NCI-H748 treated with DMSO at 0.1 percent for 48 hours (cell line): ENCODE measurements at places on chromosomes 11 and 22.

DNA sequence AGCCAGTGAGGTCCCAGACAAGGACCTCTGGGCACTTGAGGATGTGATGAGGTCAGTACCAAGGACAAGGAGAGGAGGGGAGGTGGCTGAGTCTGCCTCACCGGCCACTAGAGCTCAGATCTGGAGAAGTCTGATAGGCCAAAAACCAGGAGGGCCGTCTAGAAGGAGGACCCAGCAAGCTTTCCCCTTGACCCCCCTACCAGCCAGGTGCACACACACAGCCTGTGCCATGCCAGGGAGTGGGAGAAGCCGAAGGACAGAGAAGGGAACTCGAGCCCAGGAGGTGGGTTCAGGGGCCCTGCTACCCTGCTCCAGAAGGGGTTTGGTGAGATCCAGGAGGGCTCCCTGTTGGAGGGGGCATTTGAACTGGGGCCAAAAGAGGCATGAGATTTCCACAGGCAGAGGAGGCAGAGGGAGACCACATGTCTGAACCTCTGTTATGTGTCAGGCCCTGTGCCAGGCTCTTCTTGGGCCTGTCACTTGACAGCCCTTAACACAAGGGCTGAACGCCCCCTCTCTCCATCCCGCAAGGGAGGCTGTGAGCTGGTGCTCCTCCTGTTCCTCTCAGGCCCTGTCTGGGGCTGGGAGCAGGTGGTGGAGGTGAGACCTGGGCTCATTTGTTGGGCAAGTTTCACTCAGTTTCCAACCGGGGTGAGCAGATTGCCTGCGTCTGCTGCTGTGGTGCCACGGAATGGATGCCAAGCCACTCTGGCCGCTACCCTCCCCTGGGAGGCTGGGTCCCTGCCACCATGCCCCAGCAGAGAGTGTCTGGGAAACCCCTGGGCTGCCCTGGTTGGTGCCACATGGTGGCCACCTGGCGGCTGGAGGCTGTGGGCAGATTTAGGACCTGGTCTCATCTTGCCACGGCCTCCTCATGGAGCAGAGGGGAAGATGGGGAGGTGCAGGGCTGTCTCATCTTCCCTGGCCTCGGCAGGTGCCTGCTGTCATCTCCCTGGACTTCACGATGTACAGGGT, 65.2 kb downstream of the MPPED1 start:
- DNase-seq, result no peak

DNA sequence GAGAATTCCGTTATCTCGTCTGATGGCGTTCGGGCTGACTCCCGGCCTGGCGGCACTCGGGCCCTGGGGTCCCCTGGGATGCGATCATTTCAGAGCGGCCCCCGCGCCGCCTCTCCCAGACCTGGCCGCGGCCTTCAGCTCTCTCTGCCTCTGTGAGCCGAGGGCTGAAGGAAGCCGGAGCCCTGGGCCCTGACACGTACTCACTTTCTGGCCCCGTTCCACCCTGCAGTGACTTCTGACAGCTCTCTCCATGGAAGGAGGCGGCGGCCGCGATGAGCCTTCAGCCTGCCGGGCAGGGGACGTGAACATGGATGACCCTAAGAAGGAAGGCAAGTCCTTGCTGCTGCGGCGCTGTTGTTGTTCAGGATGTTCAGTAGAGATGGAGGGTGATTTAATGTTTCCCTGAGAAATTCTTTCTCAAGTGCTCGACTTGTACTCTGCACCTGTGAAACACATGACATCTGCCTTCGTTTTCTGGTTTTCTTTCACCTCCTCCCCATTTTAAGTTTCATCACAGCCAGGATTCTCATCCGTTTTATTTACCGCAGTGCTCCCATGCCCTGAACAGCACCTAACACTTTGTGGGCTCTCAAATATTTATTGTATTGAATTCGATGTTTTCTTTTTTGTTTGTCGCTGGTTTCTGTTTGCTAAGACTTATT, 612 bp downstream of the GTSE1 start:
- DNase-seq, result no peak

GRCh38 chr11:121463689-121464335, 11.0 kb upstream of the SORL1-AS1 start:
- DNase-seq, result no peak

DNA sequence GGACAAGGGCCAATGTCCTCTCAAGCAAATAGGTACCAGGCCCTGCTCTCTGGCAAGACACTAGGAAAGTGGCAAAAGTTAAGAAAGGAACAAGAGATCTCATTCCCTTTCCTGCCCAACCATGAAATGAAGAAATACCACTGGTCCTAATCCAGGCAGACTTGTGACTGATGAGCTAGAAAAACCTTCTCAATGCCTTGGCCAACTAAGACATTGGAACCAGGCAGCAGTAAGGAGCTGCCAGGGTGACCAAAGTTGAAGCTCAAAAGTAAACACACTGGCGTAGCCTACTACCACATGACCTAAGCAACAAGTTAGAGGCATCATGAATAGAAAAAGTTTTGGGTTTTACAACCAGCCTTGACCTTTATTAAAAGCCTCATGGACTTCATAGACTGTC, 45.1 kb upstream of the CHST1 start:
- no peak for DNase-seq

DNA sequence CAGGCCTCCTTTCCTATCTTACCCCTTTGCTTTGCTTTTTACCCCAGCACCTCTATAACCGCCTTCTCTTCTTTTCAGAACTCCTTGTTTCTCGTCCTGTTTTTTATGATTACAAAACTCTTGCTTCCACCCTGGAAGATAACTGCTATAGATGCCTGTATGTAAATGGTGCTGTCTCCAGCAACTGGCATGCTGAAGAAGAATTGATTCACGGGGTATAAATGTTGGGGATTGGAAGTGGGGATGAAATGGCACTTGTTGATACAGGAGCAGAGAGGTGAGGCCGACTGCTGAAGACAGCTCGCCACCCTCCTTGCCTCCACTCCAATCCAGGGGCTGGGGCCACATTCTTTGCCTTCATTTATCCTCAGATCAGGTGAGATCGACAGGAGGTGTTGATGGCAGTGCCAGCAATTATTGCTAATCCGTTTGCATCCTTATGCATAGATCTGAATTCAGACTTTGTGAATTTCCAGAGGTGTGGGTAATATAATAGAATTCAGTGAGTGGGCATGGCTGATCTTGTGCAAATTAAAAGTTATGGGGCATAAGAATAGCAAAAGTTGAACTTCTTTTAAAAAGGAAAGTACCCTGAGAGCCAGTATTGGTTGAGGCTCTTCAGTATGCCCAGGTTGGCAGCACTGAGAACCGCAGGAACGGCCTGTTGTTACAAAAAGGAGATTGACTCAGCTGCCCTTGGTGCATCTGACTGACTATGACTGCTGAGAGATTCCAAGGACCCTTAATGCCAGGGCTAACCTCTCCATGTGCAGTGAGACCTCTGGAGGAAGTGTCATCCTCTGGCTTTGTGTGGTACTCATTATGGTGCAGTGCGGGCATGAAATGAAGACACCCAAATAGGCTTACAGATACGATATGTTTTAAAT, 5.3 kb downstream of the NEAT1 start:
- DNase-seq, result no peak

DNA sequence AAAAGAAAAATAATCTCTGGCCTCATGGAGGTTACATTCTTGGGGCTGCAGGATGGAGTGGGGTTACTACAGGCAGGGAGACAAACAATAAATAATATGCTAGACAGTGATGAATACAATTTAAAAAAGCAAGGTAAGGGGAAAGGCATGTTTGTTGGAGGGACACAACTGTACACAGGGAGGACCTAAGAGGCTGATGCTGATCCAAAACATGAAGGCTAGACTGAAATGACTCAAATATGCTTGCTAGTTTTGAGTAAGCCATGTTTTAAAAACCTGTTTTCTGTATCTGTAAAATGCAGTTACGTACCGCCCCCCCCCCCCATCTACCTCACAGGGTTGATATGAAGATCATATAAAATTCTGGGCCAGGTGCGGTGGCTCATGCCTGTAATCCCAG, 44.0 kb downstream of the EIF4ENIF1 start:
- no peak for DNase-seq

DNA sequence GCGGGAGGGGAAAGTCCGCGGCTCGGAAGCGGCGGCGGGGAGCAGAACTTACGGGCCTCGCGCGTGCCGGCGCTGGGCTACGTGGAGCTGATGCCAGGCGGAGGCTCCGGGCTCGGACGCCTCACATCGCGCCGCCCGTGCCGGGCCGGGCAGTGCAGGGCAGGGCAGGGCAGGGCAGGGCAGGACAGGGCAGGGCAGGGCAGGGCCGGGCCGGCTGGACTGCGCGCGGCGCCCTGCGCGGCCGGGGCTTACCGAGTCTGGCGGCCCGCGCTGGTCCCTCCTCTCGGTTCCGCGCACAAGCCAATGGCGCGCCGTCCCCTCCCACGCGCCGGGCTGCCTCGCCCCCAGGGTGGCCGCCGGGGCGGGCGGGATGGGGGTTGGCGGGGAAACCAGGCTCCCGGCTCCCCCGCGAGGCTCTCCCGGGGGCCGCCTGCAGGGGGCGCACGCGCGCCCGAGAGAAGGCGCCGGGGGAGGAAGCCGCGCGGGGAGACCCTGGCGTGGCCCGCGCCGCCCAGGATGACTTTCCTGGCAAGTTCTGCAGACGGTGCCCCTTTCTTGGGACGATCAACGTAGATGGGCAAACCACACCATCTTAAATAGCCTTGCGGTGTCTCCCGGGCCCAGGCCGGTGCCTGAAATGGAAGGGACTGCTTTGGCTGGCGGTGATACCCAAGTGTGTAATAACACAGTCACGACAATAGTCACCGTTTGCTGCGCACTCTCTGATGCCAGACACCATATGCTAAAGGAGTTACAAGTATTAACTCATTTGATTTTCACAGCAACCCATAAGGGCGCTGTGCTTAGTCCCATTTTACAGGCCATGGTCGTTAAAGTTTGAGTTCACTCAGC, at the start of gene TP53I11:
Gene TP53I11 (minus strand): TSS at position 259 of the 852 bp plus-strand sequence. CDS start 12,548 bp downstream, outside the sequence.
- DNase-seq, result peak; percentile 30

- no peak for DNase-seq
Measured at GRCh38 chr11:27477243-27477642, 4.7 kb upstream of the LGR4 start.

DNA sequence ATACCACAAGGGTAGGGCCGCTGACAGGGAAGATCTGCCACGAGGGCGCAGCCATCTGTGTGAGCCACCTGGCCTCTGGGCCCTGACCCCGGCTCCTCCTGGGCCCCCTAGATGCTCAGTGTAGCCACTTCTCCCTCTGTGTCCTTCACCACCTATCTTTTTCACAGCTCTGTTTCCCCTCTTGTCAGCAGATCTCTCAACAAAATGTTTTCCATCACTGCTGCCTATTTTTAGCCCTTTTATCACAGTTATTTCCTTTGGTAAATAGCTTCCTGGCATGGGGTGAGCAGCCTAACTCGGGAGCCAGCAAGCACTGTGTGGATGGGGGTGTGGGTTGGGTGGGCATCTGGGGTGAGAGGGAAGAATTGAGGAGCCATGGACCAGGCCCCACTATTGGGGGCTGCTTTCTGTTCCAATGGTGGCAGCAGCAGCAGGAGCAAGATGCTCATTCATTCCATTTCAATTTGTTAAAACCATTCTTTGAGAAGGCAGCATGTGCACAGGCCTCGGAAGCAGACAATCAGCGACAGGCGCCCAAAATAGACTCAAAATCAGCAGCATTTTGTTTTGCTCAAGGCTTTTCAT, 135.2 kb upstream of the NAV2 start:
- no peak for DNase-seq
